ENCODE measurements at places on chromosomes 2 and 18.

DNA sequence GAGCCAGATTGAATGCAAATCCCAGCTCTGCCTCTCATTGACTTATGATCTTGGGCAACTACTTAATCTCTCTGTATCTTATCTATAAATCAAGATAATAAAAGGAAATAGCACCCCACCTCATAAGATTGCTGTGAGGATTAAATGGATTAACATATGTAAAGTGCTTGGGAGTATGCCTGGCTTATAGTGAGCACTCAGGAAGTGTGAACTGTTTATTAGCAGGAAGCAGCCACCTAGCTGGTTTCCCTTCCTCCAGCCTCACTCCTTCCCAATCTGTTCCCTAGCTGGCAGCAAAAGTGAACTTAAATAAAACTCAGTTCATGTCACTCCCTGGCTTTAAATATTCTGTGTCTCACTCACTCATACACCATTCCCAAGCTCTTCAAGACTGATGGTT is 526.6 kb upstream of the PKDCC start:
- no peak for DNase-seq

GRCh38 chr2:140580532-140581151 is 1550.2 kb downstream of the LRP1B start:
- DNase-seq, result no peak

DNA sequence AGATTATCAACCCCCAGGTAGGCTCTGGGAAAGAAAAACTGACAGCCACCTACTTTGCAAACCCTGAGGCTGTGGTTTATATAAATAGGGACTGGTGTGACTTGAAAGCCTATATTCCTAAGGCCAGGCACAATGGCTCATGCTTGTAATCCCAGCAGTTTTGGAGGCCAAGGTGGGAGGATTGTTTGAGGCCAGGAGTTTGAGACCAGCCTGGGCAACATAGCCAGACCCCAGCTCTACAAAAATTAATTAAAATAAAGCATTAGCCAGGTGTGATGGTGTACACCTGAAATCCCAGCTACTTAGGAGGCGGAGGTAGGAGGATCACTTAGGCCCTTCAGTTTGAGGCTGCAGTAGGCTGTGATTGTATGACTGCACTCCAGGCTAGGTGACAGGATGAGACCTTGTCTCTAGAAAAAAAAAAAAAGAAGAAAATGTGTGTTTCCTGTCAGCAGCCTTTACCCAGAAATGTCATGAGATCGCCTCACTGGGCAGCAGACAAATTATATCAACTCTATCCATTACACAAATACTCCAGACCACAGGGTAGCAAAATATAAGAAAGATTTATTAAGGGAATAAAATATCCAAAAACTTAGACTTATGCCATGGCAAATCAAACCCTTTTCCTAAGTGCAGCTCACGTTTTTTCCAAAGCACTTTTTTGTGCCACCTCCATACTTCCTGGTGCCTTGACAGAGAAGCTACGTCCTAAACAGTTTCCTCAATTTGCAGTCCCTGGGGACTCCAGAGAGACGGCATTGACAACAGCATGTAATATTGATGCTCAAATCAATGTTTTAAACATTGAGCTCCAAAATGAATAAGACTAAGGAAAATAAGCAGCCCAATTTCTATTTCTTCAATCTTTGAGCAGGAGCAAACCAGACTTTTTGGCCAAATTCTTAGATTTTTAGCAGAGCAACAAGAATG is 190.8 kb upstream of the NDUFV2 start:
- no peak for DNase-seq

GRCh38 chr2:41446266-41446665 is 601.6 kb upstream of the PKDCC start:
- no peak for DNase-seq

GRCh38 chr18:2847317-2848246 is 776 bp downstream of the EMILIN2 start:
- no peak for DNase-seq

DNA sequence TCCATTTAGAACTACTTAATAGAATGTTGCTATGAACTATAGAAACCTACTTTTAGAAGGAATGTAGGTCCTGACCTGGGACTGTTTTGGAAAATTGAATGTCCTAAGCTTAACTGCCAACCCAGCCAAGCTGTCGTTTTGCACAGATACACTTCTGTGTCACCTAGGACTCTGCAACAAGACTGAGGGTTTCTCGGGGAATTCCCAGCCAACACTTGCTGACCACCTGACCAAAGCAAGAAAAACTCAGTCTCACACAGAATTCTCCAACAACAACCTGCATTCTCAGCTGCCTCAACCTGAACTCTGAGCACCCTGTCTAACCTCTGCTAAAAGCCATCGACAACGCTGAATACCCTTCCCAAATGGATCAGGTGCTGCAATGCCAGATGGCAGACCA is 128.2 kb downstream of the SS18 start:
- DNase-seq, result no peak

DNA sequence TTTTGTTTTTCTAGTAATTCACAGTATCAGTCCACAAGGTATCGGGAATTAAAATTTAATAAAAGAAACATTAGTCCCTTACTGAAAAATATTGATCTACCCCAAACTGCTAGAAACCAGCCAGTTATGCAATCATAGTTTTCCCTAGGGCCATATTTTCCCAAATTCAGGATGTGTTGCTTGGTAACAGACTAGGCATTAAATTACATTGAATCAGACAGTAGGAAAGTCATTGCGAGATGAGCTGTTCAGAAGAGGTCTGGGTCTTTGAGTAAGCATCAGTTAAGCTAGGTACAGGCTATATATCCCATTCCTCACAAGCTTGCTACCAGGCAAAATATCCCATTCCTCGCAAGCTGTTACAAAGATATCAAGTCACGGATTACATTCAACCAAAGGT is 123.0 kb upstream of the CCDC150 start:
- peak; percentile 16 for DNase-seq

DNA sequence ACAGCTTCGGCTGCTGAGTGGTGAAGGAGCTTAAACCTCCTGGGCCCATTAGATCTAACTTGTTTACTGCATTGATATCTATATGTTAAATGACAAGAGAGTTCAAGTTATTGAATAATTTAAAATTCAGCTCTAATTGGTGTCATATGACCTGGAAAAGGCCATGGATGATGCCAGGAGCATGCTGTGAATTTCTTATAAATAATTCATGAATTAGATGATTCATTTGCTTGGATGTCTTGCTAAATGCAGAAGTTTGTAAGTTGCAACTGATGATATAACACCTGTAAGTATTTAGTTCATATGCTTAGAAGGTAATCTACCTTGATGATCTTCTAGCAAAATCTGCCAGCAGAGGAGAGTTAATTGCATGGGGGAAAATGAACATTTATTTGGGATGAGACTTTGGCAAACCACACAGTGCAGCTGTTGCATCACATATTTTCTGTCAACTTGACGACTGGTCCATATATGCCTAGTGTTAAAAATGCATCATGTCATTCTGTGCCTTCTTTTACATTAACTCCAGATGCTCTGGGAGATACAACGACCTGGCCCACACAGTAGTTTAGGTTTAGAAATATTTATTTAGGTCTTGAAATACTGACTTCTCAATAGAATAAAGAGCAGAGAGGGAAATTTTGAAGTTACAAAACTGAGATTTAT is 226.3 kb downstream of the KIAA1328 start:
- no peak for DNase-seq

- no peak for DNase-seq
Measured at GRCh38 chr2:85791704-85792565, 38.1 kb downstream of the ATOH8 start.

DNA sequence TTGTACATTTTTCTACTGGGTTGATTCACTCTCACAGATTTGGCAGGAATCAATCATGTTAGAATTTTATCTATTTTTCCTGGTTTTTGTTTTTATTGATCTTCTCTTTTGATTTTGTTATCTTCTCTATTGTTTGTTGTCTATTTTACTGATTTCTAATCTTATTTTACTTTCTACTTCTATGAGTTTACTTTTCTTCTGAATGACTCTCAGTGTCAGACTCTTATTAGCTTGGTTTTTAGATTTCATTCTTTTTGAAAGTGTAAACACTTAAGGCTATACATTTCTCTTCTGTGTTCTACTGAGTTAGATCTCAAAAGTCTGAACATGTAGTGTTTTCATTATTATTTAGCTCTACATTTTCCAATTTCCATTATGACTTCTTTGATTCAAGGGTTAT is 47.1 kb downstream of the THOC1 start:
- no peak for DNase-seq

- DNase-seq, result no peak
Measured at GRCh38 chr2:194319222-194319992, 1337.6 kb upstream of the SLC39A10 start.

DNA sequence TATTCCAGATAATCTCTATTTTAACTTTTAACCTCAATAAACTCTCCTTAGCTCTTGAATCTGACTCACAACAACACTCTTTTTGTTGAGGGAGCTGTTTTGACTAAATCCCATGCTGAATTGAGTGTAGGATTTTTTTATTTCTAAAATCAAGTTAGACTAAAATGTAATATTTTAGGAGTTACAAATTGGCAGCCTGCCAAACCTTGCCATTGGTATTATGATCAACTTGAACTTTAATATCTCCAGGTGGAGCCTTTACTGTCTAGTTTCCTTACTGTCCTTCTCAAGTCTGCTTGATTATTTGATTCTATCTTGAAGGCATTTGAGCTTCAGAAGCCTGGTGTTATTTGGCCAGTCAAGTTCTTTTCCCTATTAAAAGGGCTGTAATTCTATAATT is 8.7 kb downstream of the PIKFYVE start:
- DNase-seq, result no peak

- no peak for DNase-seq
Measured at GRCh38 chr2:120857422-120857821, 121.8 kb downstream of the GLI2 start.

- peak; percentile 80 for DNase-seq
Measured at GRCh38 chr2:100786297-100786658, 33.7 kb upstream of the NPAS2 start.

GRCh38 chr2:73451263-73451972 is 65.8 kb downstream of the ALMS1 start:
- no peak for DNase-seq

- DNase-seq, result peak; percentile 92
Measured at GRCh38 chr2:112150447-112150846, 12.3 kb downstream of the FBLN7 start.

GRCh38 chr2:160418853-160419252 is 74.8 kb downstream of the RBMS1 start:
- DNase-seq, result no peak

DNA sequence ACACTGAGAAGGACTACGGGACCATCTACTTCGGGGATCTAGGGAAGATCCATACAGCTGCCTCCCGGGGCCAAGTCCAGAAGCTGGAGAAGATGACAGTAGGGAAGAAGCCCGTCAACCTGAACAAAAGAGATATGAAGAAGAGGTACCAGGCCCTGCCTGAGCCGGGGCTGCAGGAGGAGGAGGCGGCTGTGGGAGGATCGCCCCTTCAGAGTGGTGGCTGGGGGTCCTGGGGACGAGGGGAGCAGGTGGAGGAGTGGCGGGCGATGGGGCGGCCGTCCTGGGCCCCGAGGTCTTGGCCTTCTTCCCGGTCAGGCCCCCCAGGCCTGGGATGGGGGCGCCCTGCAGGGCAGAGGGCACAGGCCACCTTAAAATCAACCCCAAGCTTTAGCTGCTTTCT is 524 bp downstream of the ANKRD30B start:
- DNase-seq, result no peak

- no peak for DNase-seq
Measured at GRCh38 chr2:104023306-104023705, 830.6 kb upstream of the POU3F3 start.

DNA sequence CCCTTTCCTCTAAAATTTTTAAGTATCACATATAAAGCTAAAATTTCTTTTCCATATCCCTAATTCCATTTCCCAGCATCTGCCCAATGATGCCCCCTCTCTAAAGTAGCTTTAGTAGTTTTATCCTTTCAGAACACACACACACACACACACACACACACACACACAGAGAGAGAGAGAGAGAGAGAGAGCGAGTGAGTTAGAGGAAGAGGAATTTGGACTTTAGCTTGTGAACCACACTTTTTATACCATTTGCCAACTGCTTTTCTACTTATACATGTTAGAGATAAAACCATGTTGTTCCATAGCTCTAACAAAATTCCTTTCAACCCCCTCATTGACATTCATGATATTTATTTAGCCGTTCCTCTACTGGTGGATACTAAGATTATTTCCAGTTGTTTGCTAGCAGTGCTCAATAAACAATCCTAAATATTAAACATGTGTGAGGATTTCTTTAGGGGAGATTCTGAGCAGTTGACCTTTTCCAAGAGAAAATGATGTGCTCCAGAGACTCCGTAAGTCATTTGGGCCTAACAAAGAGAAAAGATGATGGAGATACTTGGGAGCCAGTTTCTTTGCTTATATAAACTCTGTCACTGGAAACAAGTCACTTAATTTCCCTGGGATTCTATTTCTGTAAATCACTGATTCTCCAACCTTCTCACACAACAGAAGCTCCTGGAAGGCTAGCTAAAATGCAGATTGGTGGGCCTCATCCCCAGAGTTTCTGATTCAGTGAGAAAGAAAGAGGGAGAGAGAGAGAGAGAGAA is 229.7 kb upstream of the SP5 start:
- DNase-seq, result no peak

GRCh38 chr18:37721544-37722522 is 156.2 kb upstream of the CELF4 start:
- no peak for DNase-seq

DNA sequence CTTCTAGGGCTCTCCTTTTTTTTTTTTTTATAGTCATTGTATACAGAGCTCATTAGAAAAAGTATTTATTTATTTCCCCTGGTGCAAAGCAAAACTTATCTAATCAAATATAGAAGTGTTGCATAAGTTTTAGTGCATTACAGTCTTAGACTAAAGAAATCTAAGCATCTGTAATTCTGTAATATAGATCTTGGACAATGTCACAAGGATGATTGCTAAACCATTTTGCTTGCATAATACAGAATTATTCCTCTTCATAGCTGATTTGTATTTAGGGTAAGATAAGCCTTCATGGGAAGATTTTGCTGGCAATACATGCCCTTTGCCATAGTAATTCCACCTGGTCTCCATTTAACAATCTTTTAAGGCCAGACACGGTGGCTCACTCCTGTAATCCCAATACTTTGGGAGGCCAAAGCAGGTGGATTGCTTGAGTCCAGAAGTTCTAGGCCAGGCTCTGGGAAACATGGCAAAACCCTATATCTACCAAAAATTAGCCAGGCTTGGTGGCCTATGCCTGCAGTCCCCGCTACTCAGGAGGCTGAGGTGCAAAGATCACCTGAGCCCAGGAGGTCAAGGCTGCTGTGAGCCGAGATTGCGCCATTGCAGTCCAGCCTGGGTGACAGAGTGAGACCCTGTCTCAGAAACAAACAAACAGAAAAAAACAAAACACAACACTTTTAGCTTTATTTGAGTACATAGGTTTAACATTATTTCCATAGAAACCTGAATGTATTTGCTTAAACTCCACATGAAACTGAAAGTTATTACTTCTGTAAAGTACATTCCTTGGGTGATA is 2.2 kb upstream of the ACADL start:
- no peak for DNase-seq

GRCh38 chr2:236250286-236250685 is 13.9 kb downstream of the ASB18 start:
- DNase-seq, result no peak

- DNase-seq, result peak; percentile 86
Measured at GRCh38 chr18:22465859-22466457, 48.2 kb upstream of the CTAGE1 start.
